ENCODE measurements at places on chromosomes 3 and 15.

GRCh38 chr3:192220915-192221314 lies 506.4 kb downstream of the FGF12 start:
- no peak for DNase-seq

DNA sequence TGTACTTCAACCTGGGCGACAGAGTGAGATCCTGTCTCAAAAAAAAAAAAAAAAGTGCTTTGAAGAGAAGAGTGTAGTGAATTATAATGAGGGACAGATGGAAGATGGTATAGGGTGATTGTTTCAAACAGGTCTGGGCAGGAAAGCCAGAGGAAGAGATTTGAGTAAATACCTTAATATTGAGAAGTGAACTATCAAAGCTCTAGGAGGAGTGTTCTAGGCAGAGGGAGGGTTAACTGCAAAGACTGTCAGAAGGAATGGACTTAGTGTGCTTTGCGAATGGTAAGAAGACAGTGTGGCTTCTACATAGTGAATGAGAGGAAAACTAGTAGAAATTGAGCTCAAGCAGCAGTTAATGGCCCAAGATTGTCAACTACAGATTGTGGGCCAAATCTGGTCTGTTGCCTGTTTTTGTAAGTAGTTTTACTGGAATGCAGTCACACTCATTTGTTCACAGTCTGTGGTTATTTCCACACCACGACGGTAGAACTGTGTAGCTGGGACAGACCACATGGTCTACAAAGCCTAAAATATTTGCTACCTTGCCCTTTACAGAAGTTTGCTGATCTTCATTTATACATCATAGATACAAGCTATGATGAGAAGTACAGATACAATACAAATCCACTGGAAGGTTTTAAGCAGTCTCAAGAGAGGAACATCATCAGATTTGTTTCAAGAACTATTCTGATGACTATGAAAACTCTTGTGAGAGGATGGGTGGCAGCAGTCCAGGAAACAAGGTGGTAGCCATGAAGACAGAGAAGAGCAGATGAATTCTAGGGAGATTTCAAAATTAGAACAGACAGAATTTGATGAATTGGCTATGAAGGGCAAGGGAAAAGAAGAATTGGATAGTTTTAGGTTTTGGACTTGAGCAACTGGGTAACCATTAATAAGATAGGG lies 16.5 kb upstream of the USP50 start:
- DNase-seq = no peak

GRCh38 chr3:17546500-17547255 lies 195.8 kb downstream of the TBC1D5 start:
- DNase-seq = no peak

DNA sequence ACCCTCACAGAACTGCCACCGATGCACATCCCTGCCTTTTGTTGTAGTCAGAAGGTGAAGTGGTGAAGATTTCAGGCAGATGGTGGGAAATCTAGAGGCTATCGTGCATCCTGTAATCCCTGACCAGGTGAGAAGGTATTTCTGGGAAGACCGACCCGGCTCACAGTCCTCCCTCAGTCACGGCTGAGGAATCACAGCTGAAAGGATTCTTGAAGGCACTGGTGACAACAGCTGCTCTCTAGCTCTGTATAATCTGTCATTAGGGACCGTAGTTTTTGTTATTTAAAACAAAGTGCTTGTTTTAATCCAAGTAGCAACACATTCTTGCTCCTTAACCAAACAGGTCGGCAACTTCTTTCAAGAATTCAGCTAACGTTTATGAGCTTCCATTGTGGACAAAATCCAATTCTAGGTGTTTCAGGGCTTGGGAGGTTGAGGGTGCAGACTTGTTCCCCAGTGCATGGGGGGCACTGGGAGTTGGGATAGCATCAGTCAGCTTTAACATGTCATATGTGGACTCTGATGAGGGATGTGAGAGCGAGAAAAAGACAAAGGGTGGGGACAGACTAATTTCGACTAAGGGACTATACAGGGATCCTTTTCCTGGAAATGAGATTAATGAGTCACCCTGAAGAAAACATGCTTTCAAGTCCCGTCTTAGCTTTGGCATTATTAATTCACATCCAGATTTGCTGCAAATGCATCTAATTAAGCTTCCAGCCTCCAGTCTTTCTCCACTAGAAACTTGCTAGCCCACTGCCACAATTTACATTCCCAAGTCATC lies 141.0 kb upstream of the RASGRP1 start:
- DNase-seq = no peak

- no peak for DNase-seq
These were observed 801.3 kb downstream of the EPHA3 start for GRCh38 chr3:89908711-89909213.

GRCh38 chr3:193310914-193311723 lies 67.4 kb downstream of the ATP13A5 start:
- no peak for DNase-seq

Data from stimulated activated CD4-positive, alpha-beta T cell treated with anti-CD3 and anti-CD28 coated beads, Interleukin-15, amount 100 ng/mL, for 48 hours (primary cell).